ENCODE measurements at places on chromosomes 16 and 17. TPM values are rescaled to one million over a fixed set of nuclear protein-coding genes. Genes with fewer than 3 reads are reported as not detected.

- DNase-seq = no peak
Measured at GRCh38 chr17:39746145-39746461, 8.4 kb downstream of the GRB7 start.

GRCh38 chr17:12599186-12599920 is 66.3 kb upstream of the MYOCD start:
- no peak for DNase-seq

DNA sequence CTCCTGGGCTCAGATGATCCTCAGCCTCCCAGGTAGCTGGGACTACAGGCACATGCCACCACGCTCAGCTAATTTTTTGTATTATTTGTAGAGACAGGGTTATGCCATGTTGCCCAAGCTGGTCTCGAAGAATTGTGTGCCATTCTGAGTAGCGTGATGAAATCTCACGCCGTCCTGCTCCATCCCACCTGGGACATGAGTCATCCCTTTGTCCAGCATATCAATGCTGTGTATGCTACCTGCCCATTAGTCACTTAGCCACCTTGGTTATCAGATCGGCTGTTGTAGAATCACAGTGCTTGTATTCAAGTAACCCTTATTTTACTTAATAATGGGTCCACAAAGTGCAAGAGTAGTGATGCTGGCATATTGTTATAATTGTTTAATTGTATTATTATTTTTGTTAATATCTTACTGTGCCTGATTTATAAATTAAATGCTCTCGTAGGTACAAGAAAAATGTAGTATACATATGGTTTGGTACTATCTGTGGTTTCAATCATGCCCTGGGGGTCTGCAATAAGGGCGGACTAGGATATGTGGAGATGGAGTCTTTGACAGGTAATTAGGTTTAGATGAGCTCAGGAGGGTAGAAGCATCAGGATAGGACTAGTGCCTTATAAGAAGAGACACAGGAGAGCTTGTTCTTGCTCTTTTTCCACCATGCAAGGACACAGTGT is 26.6 kb upstream of the SLC13A2 start:
- no peak for DNase-seq

DNA sequence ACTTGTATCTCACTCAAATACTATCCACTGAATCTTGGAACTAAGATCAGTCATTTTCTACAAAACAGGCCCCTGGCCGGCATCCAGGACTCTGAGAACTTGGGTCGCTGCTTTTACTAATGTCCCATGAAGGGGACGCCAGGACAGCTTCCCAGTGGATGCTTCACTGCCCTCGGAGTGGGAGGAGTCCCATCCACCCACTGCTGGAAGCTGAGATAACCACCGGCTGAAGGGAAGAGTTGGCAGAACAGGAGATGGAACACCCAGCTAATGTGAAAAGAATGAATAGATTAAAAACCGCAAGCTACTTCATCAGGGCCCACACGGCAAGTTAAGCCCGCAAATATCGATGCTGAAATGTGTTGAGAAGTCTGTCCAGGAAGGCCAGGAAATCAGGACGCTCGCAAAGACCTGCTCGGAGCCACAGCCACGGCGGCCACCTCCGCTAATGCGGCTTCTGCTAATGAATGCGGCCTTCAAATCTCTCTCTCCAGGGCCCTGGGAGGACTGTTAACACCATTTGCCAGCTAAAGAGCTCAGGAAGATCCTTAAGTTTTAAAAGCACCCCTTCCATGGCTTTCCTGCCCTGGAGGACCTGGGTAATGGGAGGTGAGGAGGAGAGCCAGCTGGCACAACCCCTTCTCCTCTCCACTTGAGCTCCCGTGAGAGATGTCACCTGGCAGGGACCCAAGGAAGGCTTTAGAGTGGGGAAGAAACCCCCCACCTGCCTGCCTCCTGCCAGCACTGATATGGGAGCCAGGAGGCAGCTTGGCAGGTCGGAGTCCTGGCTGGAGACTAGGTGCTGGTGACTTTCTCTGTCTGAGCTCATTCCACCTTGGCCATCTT is 226.6 kb upstream of the RPL38 start:
- no peak for DNase-seq

The HID1 gene
- not detected for total RNA-seq

Measured in SK-MEL-5 (cell line).